ENCODE measurements at places on chromosomes 11 and 22. TPM values are rescaled to one million over a fixed set of nuclear protein-coding genes. Genes with fewer than 3 reads are reported as not detected.
A peak's percentile ranks its signal among the peaks of the same experiment; 100 is the strongest.

Gene ASCL2
- total RNA-seq = not detected

DNA sequence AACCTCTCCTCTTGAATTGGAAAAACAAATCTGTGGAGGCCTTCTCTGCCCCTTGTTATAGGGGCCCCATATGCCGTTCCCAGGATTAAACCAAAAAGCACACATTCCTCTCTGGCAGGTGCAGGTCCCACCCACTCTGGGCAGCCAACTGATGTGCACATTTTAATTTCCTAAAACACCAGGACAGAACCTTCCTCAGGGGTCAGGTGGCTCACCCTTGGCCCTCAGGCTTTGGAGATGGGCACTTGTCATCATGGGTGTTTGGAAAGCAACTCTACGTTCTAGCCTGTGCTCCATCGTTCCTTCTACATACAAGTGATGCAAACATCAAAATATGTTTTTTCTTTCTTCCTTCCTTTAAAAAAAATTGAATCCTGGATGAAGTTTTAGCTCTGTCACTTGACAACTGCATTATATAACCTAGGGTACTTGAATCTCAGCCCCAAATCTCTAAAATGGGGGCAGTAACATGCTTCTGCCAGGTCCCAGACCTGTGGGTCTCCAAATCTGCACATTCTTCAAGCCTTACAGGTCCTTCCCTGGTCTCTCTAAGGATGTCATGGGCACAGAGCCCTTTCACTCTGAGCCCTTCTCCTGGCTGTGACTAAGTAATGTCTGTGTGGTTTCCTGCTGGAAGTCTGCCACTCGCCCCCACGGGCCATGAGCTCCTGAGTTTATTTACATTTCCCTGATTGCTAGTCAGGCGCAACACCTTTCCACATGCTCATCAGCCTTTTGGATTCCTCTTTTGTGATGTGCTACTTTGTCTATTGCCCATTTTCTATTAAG lies 43.8 kb downstream of the KCNQ1OT1 start:
- H3K4me1 ChIP-seq = 0 out of 2 replicates have a peak, but pooled peaks cover 8% of the 10 kb centered on the region
- no peak overlapping the region for H3K27ac ChIP-seq
- H3K27me3 ChIP-seq = no peaks in the 10 kb centered on the region
- H3K4me3 ChIP-seq = no peak overlapping the region

DNA sequence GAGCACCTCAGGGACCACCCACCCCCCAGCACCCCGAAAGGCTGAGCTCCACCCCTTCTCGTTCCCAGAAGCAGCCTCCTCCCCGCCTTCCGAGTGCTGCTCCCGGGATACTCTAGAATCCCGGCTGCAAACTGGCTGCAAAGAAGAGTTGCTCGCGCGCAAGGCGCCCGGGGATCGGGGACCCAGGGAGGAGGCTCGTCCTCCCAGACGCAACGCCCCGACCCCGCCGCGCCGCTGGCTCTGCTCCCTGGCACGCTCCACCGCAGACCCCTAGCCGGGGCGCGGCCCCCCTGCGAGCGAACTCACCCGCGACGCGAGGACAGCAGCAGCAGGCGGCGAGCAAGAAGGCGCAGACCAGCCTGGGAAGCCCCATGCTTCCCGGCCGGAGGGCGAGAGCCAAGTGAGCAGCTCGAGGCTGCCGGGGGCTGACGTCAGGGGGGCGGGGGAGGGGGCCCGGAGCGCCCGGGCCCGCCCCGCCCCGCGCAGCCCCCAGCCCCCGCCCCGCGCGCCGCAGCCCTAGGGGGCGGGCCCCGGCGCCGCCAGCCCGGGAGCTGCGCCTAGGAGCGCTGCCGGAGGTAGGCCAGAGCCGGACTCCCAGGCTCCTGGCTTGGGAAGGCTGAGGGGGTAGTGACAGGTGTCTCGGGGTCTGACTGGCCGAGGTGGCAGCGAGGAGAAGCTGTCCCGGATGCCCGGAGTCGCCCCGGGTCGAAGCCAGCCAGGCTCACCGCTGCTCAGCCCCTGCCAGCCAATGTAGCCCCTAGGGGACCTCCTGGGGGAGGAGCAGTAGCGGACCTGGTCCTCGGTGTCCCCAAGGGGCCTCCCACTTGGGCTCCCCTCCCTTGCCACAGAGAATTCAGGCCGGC lies at the start of gene MCAM:
MCAM (minus strand) TSS at position 402 of the 863 bp plus-strand sequence; CDS start at position 373, 29 bp downstream.
- peak; percentile 41 for DNase-seq
- H3K4me1 ChIP-seq = peaks cover 58% of the 10 kb centered on the region
- no peak within 1 kb of the TSS for H3K27ac ChIP-seq
- peak within 1 kb of the TSS; percentile 63 for H3K4me3 ChIP-seq

- H3K27me3 ChIP-seq = peaks cover 6% of the 10 kb centered on the region
- H3K36me3 ChIP-seq = no peaks in the 10 kb centered on the region
- peaks cover 11% of the 10 kb centered on the region for H3K4me1 ChIP-seq
- no peak overlapping the region for H3K4me3 ChIP-seq
- H3K27ac ChIP-seq = no peak overlapping the region
Measured at GRCh38 chr11:75548595-75549272, 13.3 kb upstream of the SERPINH1 start.

- H3K4me3 ChIP-seq = no peak overlapping the region
- no peaks in the 10 kb centered on the region for H3K4me1 ChIP-seq
- DNase-seq = no peak
- H3K27me3 ChIP-seq = peaks cover 10% of the 10 kb centered on the region
- H3K36me3 ChIP-seq = no peaks in the 10 kb centered on the region
Measured at GRCh38 chr11:7449841-7450214, 35.5 kb upstream of the OLFML1 start.

Gene SCUBE1
- not detected for total RNA-seq

GRCh38 chr22:30094804-30095203 lies 14.5 kb downstream of the HORMAD2 start:
- DNase-seq = no peak
- H3K36me3 ChIP-seq = no peaks in the 10 kb centered on the region
- no peaks in the 10 kb centered on the region for H3K4me1 ChIP-seq
- H3K27ac ChIP-seq = no peak overlapping the region
- H3K27me3 ChIP-seq = no peaks in the 10 kb centered on the region

- no peak for DNase-seq
- no peaks in the 10 kb centered on the region for H3K36me3 ChIP-seq
- no peaks in the 10 kb centered on the region for H3K27me3 ChIP-seq
Measured at GRCh38 chr11:94018721-94019120, 2.4 kb upstream of the HEPHL1 start.

Gene CDC42EP2
- total RNA-seq = 2.5 TPM

Gene NPAS4
- not detected for total RNA-seq

GRCh38 chr11:74257959-74258553 lies 53.4 kb downstream of the P4HA3 start:
- H3K36me3 ChIP-seq = peaks cover 1% of the 10 kb centered on the region
- DNase-seq = no peak
- no peak overlapping the region for H3K27ac ChIP-seq
- H3K4me1 ChIP-seq = peaks cover 8% of the 10 kb centered on the region
- no peak overlapping the region for H3K4me3 ChIP-seq

GRCh38 chr22:27962268-27963044 lies 43.4 kb upstream of the PITPNB start:
- DNase-seq = no peak
- no peak overlapping the region for H3K4me3 ChIP-seq
- no peak overlapping the region for H3K27ac ChIP-seq
- no peaks in the 10 kb centered on the region for H3K27me3 ChIP-seq
- peaks cover 26% of the 10 kb centered on the region for H3K4me1 ChIP-seq

DNA sequence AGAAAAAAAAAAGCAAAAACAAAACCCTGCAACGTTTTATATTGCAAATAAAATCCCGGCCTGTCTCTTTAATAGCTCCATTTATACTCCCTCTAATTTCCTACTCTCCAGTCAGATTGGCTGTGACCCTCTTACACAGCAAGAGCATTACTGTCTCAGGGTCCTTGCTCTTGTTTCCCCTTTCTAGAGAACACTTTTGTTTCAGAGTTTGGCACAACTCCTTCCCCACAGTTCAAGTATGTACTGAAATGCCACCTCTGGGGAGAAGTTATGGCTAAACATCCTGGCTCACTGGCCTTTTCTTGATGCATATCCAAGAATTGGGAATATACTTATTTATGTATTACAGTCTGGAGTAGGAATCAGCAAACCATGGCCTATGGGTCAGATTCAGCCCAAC lies 2.6 kb downstream of the CASP12 start:
- no peaks in the 10 kb centered on the region for H3K36me3 ChIP-seq
- H3K27ac ChIP-seq = no peak overlapping the region
- no peak for DNase-seq
- no peak overlapping the region for H3K4me3 ChIP-seq

GRCh38 chr11:35853971-35854370 lies 89.9 kb upstream of the LDLRAD3 start:
- H3K27me3 ChIP-seq = peaks cover 1% of the 10 kb centered on the region
- H3K4me1 ChIP-seq = no peaks in the 10 kb centered on the region
- H3K27ac ChIP-seq = no peak overlapping the region
- H3K4me3 ChIP-seq = no peak overlapping the region
- H3K36me3 ChIP-seq = no peaks in the 10 kb centered on the region

Gene ARHGAP8
- 0.17 TPM for total RNA-seq

- H3K27ac ChIP-seq = no peak overlapping the region
- DNase-seq = no peak
- no peak overlapping the region for H3K4me3 ChIP-seq
- H3K4me1 ChIP-seq = peaks cover 36% of the 10 kb centered on the region
- no peaks in the 10 kb centered on the region for H3K27me3 ChIP-seq
Measured at GRCh38 chr22:47161631-47162030, 399.2 kb downstream of the TBC1D22A start.

Data from HepG2 (cell line).